SW 1271 (cell line): ENCODE measurements at places on chromosomes 6 and 20.
A peak's percentile ranks its signal among the peaks of the same experiment; 100 is the strongest.

GRCh38 chr6:149059557-149059956, 258.0 kb upstream of the TAB2 start:
- no peak for DNase-seq

DNA sequence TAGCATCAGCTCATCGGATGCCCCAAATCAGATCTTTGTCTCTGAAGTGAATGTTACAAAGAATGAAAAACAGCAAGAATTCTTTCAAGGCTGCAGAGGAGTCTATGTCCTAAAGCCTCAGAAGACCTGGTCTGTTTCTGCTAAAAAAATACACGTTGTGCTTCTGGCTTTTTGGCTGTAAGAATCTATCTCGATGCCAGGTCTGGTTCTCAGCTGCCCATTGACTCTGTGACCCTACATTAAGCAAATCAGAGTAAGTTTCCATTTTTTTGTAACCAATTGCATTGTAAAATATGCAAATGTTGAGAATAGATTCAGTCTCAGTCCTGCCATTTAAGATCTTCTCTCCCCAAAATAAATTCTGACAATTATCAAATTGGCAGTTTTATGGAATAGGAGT, 705.4 kb downstream of the RFPL4B start:
- no peak for DNase-seq

GRCh38 chr6:85126485-85127167, 323.3 kb upstream of the NT5E start:
- no peak for DNase-seq

- DNase-seq, result no peak
Measured at GRCh38 chr6:7261852-7262461, 51.0 kb downstream of the SSR1 start.

DNA sequence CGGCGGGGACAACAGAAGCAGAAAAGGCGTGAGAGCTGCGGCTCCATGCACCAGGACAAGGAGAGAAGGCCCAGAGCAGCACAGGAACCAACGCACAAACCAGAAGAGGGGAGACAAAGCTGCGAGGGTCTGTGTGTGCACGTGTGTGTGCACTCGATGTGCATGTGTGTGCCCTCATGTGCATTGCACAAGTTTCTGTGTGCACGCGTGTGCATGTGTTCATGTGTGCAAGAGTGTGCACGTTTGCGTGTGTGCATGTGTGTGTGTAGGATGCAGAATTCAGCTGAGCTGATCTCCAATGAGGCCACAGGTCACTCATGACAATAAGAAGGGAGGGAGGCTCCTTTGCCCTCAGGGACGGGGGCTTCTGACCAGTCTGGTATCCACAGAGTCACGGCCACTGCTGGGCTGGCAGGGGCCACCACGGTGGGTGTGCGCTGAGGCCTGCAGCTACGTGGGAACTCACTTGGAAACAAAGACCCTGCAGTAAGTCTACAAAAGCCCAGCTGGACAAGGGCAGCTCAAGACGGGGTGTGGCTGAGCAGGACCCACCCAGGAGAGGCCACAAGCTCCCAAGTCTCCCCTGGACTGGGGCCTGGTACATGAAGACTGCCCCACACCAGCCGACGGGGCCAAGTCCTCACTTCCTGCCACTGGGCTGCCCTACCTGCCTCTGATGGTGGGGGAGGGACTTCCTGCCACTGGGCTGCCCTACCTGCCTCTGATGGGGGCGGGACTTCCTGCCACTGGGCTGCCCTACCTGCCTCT, 48.1 kb upstream of the CHRNA4 start:
- no peak for DNase-seq

DNA sequence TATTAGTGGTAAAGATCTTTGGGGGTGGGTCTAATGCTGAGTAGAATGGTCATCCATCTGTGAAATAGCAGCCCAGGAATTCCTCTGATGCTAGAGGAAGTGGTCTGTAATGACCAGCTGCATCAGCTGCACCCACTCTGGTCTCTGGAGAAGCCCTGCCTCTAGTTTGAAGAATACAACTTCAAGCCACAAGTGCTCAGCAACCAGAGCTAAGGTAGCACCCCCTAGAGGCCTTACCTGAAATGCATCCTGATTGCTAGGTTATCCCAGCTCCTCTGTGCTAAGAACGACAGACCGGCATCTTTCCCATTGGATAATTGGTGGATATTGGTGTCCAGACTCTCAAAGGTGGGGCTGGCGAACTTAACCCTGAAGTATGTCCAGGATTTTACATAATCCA, 58.2 kb downstream of the DNAH8 start:
- peak; percentile 4 for DNase-seq

DNA sequence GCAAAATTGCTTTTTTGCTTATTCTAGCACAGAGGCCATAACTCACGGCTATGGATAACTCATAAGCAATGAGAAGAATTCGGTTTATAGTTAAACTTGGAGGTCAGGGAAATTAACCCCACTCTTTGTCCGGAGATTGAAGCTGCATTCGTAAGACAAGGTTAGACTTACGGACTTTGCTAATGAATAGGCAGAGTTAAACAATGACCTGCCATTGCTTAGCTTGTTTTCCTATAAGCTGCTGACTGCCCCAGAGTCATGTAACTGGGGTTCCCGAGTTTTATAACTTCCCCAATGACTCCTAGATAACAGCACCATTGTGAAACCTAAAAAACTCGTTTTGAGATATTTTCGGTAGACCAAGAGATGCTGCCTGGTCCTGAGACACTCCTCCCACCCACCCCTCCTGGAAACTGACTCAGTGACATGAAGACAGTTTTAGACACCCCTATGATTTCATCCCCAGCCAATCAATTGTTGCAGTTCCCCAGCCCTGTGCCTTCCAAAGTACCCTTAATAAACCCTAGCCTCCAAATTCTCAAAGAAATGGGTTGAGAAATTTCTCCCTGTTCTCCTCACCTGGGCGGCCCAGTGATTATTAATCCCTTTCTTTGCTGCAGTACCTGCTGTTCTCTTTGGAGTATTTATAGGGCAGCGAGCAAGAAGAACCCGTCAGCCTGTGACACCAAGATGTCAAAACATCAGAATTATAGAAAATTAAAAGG, 33.1 kb upstream of the MCUR1 start:
- no peak for DNase-seq

DNA sequence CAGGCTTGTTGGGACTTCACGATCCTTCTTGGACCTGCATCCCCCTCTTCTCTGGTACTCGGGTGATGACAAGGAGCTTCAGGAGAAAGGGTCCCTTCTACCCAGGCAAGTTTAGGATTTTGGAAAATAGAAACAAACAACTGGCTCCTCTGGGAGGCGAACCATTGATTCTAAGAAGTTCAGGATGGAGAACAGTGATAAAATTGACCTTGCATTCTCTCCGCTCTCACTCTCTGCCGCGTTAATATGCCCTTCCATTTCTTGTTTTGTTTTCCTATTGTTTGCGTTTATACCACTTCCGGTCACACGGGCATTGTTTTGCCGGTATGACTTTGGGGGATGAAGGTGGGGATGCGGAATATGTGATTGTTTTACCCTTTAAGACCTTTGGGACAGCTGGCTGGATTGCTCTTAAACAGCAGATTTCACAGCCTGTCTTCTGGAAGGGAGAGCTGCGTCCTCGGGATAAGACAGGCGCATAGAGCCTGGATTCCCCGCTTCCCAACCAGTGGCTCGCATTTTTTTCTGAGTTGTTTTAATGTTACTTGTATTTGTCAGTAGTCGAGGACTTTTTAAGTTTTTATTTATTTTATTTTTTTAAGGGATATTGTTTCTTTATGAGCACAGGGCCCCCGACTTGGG, 144.3 kb upstream of the ZNF184 start:
- no peak for DNase-seq
